Osteoblast (primary cell): ENCODE measurements at places on chromosomes 7 and 10. TPM values are rescaled to one million over a fixed set of nuclear protein-coding genes. Genes with fewer than 3 reads are reported as not detected.
A peak's percentile ranks its signal among the peaks of the same experiment; 100 is the strongest.

GDF10 gene
- under 0.01 TPM in 2 replicates for total RNA-seq

DNA sequence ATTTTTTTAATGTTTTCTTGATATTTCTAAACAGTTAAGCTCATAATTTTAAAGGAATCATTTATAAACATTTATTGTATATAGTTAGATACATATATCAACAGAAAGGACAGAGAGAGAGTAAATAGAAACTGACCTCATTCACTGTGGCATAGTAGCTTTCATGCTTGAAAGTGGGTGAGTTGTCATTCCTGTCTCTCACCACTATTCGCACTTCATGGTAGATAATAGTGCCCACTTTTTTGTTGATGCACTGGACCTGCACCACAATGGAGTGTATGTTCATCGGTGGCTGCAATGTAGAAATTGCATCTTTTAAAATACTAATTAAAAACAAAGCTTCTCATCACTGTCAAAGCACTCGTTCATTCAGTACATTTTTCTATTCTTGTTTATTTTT, 432.0 kb downstream of the PCDH15 start:
- no peak for DNase-seq

- peak; percentile 41 for DNase-seq
Measured at GRCh38 chr7:44324481-44325200, 753 bp downstream of the CAMK2B start.

MYOZ1 gene
- not detected in 2 replicates for total RNA-seq

- no peak for DNase-seq
Measured at GRCh38 chr10:45673074-45673648, 589 bp upstream of the ZFAND4 start.

PTPN20 gene
- 8.0 and 9.1 TPM in 2 replicates for total RNA-seq

ZNF503 gene
- total RNA-seq, result 18.5 and 19.4 TPM in 2 replicates

OSBPL3 gene
- 30.8 and 37.7 TPM in 2 replicates for total RNA-seq

GPC2 gene
- 1.4 and 1.8 TPM in 2 replicates for total RNA-seq

- no peak for DNase-seq
Measured at GRCh38 chr10:99372546-99373271, 43.6 kb downstream of the CNNM1 start.

DNA sequence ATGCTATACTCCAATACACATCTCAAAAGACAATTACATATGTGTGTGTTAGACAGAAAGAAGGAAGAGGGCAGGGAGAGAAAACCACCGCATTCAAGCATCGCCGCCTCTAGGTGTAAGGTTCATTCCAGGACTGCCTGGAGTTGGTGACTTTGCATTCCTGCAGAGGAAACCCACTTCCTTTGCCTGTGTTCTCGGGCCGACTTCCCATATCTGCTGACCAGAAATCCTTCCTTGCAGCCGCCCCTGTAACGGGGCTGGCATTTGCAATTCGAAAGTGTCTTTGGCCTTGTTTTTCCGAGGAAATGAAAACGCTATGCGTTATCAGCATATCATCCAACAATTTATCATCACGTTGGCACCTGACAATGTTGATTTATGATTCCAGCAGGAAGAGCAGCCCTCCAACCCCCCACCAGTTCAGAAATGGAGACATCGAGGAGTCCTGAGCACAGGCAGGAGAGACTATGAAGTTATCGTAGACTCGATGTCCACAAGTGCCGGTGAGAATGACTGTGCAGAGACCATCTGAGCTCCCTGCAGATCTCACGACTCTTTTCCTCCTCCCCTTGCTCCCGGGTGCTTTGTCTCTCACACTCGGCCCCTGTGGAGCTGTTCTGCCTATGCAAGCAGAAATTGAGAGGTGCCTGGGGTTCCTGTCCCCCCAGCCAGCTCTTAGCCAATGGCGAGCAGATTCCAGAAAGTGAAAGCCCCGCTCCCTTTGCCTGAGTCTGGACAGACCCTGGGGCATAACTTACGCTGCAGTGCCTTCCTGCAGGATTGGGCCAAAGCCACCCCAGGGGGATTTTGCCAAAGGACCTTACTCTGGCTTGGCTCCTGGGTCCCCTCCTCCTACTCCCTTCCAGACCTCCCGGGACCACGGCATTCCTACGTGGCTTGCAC, 68.9 kb upstream of the FOXK1 start:
- DNase-seq, result peak; percentile 85

DNA sequence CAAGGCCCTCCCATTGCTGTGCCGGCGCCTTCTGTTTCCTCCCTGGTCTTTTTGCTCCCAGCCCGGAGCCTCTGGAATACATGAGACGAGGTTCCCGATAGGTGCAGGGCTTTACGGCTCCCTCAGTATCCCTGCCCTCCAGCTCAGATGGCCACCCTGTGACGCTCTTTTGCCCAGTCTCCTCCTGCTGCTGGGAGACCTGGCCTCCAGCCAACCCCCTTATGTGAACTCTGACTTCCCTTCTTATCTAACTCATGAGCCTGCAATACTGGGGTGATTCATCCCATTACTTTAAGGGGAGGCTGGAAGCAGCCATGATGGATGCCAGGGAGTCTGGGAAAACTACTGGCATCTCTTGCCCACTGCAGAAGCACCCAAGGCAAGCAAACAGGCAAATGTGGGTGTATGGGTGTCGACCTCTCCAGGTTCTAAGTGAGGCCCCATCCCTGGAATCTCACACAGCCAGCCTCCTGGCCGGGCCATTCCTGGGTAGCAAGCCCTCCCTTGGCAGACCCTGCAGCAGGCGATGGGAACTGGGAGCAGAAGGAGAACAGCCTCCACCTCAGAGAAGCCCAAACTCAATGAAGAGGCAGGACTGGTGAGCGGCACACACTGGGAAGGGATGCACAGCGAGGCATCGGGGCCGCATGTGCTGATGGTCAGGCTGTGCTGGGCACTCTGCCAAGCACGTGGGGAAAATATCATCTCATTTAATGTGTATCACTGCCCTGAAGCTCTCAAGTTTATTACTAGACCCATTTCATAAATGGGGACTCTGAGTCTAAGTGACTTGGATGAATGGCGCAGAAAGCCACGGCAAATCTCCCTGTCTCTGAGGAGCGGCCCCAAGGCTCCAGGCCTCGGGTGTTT, 97.5 kb downstream of the FAM53B start:
- DNase-seq, result peak; percentile 97

- DNase-seq, result peak; percentile 60
Measured at GRCh38 chr7:11077816-11078215, 104.1 kb downstream of the PHF14 start.
